ENCODE measurements at places on chromosomes 12 and 14.
A peak's percentile ranks its signal among the peaks of the same experiment; 100 is the strongest.

GRCh38 chr14:102645746-102646440 is 53.4 kb downstream of the RCOR1 start:
- no peaks in the 10 kb centered on the region for H3K36me3 ChIP-seq
- H3K27me3 ChIP-seq, result no peaks in the 10 kb centered on the region
- DNase-seq, result no peak
- peaks cover 32% of the 10 kb centered on the region for H3K4me1 ChIP-seq

GRCh38 chr12:131315601-131316000 is 361.9 kb downstream of the ADGRD1 start:
- H3K4me1 ChIP-seq, result peaks cover 6% of the 10 kb centered on the region
- H3K27me3 ChIP-seq, result no peaks in the 10 kb centered on the region
- H3K36me3 ChIP-seq, result no peaks in the 10 kb centered on the region
- H3K4me3 ChIP-seq, result no peak overlapping the region
- H3K27ac ChIP-seq, result no peak overlapping the region
- DNase-seq, result no peak

DNA sequence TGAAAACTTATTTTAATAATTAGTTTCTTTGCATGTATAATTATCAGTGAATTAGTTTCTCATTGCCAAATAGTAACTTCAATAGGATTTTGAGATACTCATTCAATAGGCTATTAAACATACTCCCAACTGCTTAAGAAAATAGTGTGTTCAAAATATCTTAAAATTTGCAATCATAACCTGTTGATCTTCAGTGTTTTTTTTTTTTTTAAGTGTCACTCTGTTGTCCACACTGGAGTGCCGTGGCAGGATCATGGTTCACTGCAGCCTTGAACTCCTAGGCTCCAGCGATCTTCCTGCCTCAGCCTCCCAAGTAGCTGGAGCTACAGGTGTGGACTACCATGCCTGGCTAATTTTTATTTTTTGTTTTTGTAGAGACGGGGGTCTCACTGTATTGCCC is 1.5 kb upstream of the YARS2 start:
- no peak overlapping the region for H3K27ac ChIP-seq
- H3K36me3 ChIP-seq, result peaks cover 5% of the 10 kb centered on the region
- H3K4me3 ChIP-seq, result no peak overlapping the region
- DNase-seq, result no peak

- no peak for DNase-seq
- no peaks in the 10 kb centered on the region for H3K36me3 ChIP-seq
- no peaks in the 10 kb centered on the region for H3K4me1 ChIP-seq
- H3K4me3 ChIP-seq, result no peak overlapping the region
- H3K27ac ChIP-seq, result no peak overlapping the region
- peaks cover 5% of the 10 kb centered on the region for H3K27me3 ChIP-seq
Measured at GRCh38 chr14:54349713-54350112, 47.1 kb upstream of the CDKN3 start.

GRCh38 chr14:80491131-80491530 is 279.8 kb upstream of the DIO2 start:
- no peak overlapping the region for H3K4me3 ChIP-seq
- H3K27ac ChIP-seq, result no peak overlapping the region
- H3K27me3 ChIP-seq, result no peaks in the 10 kb centered on the region
- H3K4me1 ChIP-seq, result no peaks in the 10 kb centered on the region
- no peaks in the 10 kb centered on the region for H3K36me3 ChIP-seq

- H3K27ac ChIP-seq, result no peak overlapping the region
- DNase-seq, result no peak
- H3K36me3 ChIP-seq, result no peaks in the 10 kb centered on the region
- no peaks in the 10 kb centered on the region for H3K4me1 ChIP-seq
- no peaks in the 10 kb centered on the region for H3K27me3 ChIP-seq
Measured at GRCh38 chr14:30020271-30020670, 92.6 kb upstream of the PRKD1 start.

DNA sequence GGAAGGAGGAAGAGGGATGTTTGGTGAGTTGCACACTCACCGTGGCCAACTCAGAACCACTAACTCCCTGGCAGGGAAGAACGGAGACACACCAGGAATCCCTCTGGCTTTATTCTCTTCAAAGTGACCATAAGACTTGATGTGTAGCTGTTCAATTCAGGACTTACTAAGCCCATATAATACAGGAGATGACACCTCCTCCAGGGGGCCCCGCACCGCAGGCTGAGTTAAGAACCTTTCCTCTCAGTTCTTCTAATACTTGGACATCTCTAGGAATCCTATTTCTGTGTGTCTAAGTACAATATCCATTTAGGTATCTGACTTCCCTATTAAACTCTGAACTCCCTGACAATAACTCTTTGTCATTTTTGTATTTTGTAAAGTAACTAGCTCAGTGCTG is 49.5 kb downstream of the DCAF4 start:
- no peaks in the 10 kb centered on the region for H3K27me3 ChIP-seq
- DNase-seq, result no peak
- peaks cover 33% of the 10 kb centered on the region for H3K36me3 ChIP-seq
- H3K4me3 ChIP-seq, result no peak overlapping the region
- no peaks in the 10 kb centered on the region for H3K4me1 ChIP-seq
- H3K27ac ChIP-seq, result no peak overlapping the region

GRCh38 chr12:28877854-28878253 is 271.2 kb upstream of the FAR2 start:
- no peaks in the 10 kb centered on the region for H3K4me1 ChIP-seq
- no peak for DNase-seq

GRCh38 chr12:126874427-126875026 is 1392.4 kb upstream of the TMEM132C start:
- no peaks in the 10 kb centered on the region for H3K36me3 ChIP-seq
- no peaks in the 10 kb centered on the region for H3K27me3 ChIP-seq
- peak; percentile 52 for DNase-seq
- H3K4me1 ChIP-seq, result no peaks in the 10 kb centered on the region
- no peak overlapping the region for H3K4me3 ChIP-seq
- no peak overlapping the region for H3K27ac ChIP-seq

DNA sequence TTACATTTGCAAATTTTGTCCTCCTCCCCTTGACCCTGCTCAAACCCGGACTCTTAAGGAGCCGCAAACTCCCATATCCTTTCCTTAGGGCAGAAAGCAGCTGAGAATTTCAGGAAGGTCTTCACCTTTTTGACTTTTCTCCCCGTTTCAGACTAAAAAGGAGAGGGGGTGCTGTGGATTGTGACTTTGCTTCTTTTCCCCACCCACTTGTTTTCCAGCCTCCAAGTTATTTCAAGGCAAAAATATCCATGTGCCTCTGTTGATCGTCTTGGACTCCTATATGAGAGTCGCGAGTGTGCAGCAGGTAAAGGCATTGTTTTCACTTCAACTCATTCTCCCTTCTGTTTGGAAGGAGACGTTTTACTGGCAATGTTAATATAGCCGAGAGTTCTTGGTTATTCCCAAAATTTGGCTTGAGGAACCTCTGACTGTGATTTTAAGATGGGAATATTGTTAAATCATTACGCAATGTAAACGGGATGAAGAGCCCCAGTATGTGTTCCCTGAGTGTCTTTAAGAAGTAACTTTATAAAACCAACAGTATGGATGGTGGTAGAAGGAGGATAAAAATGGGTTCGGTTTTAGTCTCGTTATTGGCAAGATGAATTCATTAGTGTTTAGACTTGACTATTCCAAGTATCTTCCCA is 663 bp downstream of the LRRK2 start:
- no peaks in the 10 kb centered on the region for H3K27me3 ChIP-seq
- H3K27ac ChIP-seq, result no peak overlapping the region
- peak overlapping the region; percentile 82 for H3K4me3 ChIP-seq
- DNase-seq, result no peak

DNA sequence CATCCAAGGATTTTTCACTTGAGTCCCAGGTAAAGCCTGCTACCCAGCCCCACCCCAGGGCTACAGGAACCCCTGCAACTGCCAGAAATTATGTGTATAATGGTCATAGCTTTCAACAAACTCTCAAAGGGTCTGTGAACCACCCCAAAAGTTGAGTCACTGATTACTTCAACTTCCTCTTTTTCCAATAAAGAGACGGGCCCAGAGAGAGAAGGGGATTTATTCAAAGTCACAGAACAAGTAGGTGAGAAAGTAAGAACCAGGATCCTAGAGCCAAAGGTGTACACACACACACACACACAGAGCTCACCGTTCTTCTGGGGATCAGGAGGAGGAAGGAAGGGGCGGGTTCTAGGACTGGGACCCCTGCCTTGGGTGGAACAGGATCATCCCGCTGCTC is 4.8 kb upstream of the ITPK1 start:
- H3K27ac ChIP-seq, result no peak overlapping the region
- DNase-seq, result peak; percentile 87
- no peak overlapping the region for H3K4me3 ChIP-seq
- no peaks in the 10 kb centered on the region for H3K36me3 ChIP-seq

DNA sequence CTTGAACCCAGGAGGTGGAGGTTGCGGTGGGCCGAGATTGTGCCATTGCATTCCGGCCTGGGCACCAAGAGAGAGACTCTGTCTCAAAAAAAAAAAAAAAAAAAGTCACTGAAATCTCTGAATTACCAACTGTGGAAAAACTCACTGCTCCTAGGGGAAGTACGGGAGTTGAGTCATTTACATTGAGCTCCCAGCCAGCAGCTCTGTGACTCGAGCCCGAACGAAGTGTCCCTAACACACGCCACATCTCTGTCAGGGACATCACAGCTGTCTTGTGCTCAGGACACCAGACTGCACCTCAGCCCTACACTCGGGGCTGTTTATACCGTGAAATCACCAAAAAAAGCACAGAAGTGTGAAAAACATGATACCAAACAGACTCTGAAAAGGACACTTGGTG is 21.1 kb downstream of the ATP6V0A2 start:
- H3K4me3 ChIP-seq, result no peak overlapping the region
- H3K4me1 ChIP-seq, result peaks cover 34% of the 10 kb centered on the region
- no peaks in the 10 kb centered on the region for H3K27me3 ChIP-seq
- no peak for DNase-seq
- peaks cover 77% of the 10 kb centered on the region for H3K36me3 ChIP-seq
- no peak overlapping the region for H3K27ac ChIP-seq

DNA sequence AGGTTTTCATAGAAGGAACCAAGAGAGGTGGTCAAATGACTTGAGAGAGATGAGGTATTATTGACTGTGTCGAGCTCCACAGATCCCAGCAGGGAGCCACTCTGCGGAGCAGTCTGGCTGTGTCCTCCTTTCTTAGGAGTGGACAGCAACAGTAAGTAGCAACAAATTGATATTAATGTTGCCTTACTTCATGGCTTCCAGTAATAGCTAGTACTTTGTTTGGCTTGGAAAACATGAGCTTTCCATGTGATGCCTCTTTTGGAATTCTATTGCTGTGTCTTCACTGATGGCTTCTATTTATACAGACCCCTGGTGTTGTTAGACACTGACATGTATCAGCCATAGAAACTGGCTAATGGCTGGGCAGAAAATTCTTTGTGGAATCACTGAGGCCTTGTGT is 531.2 kb upstream of the CCDC196 start:
- H3K4me1 ChIP-seq, result no peaks in the 10 kb centered on the region
- H3K27ac ChIP-seq, result no peak overlapping the region
- no peaks in the 10 kb centered on the region for H3K36me3 ChIP-seq
- no peak overlapping the region for H3K4me3 ChIP-seq
- no peak for DNase-seq
- no peaks in the 10 kb centered on the region for H3K27me3 ChIP-seq

DNA sequence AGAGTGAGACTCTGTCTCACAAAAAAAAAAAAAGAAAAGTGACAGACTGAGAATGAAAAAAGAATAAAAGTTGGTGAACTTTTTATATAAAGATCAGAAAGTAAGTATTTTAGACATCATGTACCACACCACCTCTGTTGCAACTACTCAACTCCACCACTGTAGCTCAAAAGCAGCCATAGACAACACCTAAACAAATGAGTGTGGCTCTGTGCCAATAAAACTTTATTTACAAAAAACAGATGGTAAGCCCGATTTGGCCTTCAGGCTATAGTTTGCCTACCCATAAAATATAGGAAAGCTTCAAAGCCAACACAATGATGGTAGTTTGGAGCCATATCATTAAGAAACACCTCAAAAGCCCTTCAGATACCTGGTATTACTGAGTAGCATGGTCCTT is 154.5 kb upstream of the FOXN3 start:
- no peaks in the 10 kb centered on the region for H3K27me3 ChIP-seq
- H3K4me1 ChIP-seq, result peaks cover 6% of the 10 kb centered on the region
- DNase-seq, result peak; percentile 38
- no peak overlapping the region for H3K4me3 ChIP-seq
- H3K27ac ChIP-seq, result no peak overlapping the region

DNA sequence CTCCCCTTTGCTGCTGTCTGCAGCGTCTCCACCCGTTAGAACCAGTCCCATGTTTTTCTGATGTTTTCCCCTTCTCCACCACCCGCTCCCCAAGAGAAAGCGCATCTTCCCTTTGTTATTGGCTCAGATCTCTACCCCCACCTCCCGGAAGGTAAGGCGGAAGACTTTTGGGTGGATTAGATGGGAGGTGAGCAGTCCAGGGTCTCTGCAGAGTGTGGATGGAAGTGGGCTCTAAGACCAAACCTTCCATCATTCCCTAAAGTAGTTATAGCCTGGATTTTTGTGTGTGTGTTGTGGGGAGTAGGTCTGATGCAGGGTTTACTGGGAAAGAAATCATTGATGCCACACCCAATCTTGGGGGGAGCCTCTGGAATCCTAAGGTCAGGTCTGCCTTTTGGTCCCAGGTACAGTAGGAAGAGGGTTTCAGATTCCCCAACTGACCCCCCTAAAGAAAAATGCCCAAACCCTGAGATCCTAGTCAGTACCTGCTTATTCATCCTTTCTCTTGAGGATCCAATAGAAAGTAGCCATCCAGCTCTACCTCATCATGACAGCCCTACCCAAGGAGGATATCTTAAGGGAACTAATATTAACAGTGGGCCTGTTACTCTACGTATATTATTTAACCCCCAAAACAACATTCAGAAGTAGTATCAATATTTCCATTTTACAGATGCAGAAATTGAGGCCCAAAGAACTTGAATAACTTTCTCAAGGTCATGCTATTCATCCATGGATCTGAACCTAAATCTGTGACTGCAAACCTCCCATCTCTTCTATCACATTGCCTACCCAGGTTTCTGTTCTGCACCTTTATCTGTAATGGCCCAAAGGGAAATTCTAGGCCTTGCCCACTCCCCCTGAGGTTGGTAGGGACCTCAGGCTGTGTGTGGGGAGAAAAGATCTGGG is 1.1 kb downstream of the KIF5A start:
- H3K4me3 ChIP-seq, result no peak overlapping the region
- H3K36me3 ChIP-seq, result no peaks in the 10 kb centered on the region
- H3K27ac ChIP-seq, result no peak overlapping the region
- peaks cover 6% of the 10 kb centered on the region for H3K4me1 ChIP-seq
- no peaks in the 10 kb centered on the region for H3K27me3 ChIP-seq

GRCh38 chr14:37369425-37369824 is 171.7 kb downstream of the MIPOL1 start:
- no peak overlapping the region for H3K27ac ChIP-seq
- no peak for DNase-seq
- no peak overlapping the region for H3K4me3 ChIP-seq
- H3K4me1 ChIP-seq, result no peaks in the 10 kb centered on the region
- H3K36me3 ChIP-seq, result no peaks in the 10 kb centered on the region

GRCh38 chr14:89283327-89284060 is 133.5 kb downstream of the FOXN3 start:
- H3K36me3 ChIP-seq, result peaks cover 2% of the 10 kb centered on the region
- H3K27ac ChIP-seq, result no peak overlapping the region
- no peak overlapping the region for H3K4me3 ChIP-seq
- DNase-seq, result no peak
- no peaks in the 10 kb centered on the region for H3K27me3 ChIP-seq
- H3K4me1 ChIP-seq, result peaks cover 2% of the 10 kb centered on the region
